ENCODE measurements at places on chromosomes 13 and 19.

- DNase-seq, result no peak
Measured at GRCh38 chr19:17848595-17849292, 962 bp upstream of the JAK3 start.

DNA sequence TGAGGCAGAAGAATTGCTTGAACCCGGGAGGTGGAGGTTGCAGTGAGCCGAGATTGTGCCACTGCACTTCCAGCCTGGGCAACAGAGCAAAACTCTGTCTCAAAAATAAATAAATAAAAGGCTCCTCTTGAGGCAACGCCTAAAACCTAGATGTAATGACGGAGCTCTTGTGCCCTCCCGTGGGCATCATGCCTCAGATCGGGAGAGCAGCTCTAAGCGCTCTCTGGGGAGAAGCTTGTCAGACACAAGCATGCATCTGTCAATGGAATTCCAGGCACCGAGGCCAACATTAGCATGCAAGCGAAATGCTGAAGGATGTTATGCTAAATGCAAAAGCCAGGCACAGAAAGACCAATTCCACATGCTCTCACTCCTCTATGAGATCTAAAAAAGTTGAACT lies 45.6 kb upstream of the MRI1 start:
- peak; percentile 59 for DNase-seq

GRCh38 chr13:110965038-110965754 lies 50.3 kb upstream of the ANKRD10 start:
- no peak for DNase-seq

- no peak for DNase-seq
Measured at GRCh38 chr13:106197496-106197895, 338.0 kb downstream of the EFNB2 start.

DNA sequence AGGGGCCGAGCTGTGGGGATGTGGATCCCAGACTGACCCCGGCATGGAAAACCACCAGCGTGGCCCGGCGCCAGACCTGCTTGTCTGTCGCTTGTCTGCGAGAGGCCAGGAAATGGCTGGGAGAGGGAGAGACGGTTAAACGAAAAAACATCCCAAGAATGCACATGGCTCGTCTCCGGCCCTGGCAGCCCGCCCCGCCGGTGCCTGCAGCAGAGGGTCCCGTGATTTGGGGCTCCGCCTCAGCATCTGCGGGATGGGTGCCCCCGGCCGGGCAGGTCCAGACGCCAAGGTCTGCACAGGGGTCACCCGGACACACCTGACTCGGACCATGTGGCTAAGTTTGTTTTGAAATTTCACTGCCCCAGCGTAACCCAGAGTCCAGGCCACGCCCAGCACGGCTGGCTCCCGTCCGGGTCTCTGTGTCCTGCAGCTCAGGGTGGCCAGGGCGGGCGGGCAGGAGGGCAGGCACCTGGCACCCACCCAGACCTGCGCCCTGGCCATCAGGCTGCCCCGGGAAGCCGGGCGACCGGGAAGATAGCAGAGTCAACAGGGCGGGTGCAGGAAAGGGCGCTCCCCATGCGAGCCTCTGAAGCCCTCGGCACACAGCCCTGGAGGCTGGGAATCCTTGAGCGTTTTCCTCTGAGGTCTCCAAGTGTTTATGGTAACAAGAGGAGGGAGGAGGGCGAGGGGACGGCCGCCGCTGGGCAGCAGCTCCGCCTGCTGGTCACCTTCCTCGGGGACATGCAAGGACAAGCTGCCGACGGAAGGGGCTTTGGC lies 103.2 kb downstream of the GADD45B start:
- no peak for DNase-seq

GRCh38 chr19:2254064-2254872 lies 1.9 kb downstream of the JSRP1 start:
- DNase-seq, result no peak

GRCh38 chr19:19552798-19553197 lies 14.7 kb downstream of the CILP2 start:
- DNase-seq, result no peak

DNA sequence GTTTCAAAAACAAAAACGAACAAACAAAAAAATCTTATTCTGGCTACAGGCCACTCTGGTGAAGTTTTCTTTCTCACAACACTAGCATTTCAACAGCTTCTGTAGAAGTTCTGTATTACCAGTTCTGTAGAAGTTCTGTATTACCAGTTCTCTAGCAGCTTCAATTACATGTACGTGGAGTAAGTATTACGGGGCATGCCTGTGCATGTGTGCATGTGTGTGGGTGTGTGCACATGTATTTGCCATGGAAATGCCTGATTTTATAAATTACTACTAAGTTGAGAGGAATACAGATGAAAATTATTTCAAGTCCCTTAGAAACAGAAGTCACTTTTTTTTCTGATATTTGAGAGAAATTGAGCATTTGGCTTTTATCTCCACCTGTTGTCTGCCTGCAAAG lies 414.2 kb downstream of the FOXO1 start:
- DNase-seq, result no peak

GRCh38 chr19:30911491-30911890 lies 437.7 kb downstream of the TSHZ3 start:
- no peak for DNase-seq

GRCh38 chr13:81714513-81714912 lies 1373.6 kb upstream of the SPRY2 start:
- no peak for DNase-seq

DNA sequence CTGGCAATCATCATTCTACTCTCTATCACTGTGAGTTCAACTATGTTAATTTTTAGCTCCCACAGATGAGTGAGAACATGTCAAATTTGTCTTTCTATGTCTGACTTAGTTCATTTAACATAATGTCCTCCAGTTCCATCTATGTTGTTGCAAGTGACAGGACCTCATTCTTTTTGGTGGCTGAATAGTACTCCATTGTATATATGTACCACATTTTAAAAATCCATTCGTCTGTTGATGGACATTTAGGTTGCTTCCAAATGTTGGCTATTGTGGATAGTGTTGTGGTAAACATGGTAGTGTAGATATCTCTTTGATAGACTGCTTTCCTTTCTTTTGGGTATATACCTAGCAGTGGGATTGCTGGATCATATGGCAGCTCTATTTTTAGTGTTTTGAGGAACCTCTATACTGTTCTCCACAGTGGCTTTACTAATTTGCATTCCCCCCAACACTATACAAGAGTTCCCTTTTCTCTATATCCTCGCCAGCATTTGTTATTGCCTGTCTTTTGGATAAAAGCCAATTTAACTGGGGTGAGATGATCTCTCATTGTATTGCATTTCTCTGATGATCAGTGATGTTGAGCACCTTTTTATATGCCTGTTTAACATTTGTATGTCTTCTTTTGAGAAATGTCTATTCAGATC lies 124.1 kb downstream of the PCCA start:
- no peak for DNase-seq

DNA sequence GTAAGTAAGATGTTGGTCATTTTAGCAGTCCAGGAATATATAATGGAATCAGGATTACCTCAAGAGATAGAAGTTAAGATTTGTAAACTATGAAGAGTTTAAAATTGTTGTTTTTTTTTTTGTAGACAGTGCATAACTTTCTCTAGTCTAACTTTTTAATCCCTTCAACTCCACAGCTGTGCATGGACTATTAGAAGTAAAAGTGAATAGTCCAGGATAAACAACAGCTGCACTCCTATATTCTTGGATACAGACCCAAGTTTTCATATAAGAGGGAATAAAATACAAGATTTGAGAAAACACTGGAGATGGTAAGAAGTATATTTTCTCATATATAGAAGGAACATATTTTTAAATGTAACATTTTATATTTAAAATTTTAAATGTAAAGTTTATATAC lies 1509.9 kb downstream of the SLITRK5 start:
- no peak for DNase-seq

GRCh38 chr13:41491436-41491835 lies 34.1 kb downstream of the RGCC start:
- no peak for DNase-seq

DNA sequence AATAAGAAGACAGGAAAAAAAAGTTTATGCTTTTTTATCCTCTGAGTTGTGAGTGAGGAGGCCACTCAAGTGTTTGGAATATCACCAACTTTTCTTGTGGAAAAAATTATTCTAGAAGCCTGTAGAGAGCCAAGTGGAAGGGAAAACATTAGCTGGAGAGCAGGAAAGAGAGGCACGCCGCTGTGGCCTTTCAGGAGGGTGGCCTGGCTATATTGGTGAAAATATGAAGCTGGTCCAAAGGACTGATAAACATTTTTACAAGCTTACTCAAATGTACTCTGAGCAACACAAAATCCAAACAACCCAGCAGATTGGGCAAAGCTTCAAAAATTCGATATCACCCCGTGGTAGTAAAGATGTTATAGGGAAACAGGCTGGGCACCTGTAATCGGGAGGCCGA lies 2.3 kb upstream of the EIF3G start:
- no peak for DNase-seq

DNA sequence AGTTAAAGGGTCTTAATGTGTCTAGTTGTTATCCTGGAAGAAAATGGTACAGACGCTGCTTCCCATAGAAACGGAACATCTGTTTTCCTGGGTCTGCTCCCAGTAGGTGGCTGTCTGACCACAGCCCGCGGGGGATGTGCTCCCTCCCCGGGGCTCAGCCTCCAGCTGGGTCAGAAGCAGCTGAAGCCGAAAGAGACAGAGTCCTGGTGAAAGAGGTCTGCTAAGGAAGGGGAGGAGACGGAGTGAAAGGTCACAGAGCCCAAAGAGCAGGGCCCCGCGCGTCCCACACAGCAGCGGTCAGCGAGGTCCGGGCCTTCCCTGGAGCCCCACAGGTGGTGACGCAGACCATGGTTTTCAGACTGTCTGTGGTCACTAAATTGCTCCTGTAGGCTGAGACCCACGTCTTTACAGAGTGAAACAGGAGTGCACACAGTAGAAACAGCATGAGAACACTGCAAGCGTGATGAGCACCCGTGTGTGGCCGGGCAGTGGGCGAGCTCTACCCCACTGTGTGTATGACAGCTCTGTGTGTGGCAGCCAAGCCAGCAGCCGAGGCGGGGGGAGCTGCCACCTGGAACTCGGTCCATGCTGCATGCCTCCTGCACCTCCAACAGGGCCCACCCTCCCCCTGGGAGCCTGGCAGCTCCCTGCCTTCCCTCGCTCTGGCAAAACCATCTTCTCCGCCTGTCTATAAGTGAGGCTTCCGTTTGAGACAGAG lies 52.0 kb upstream of the C13orf46 start:
- no peak for DNase-seq

- DNase-seq, result no peak
Measured at GRCh38 chr13:80894917-80895316, 554.0 kb upstream of the SPRY2 start.
